ENCODE measurements at places on chromosomes 5 and 9. TPM values are rescaled to one million over a fixed set of nuclear protein-coding genes. Genes with fewer than 3 reads are reported as not detected.
A peak's percentile ranks its signal among the peaks of the same experiment; 100 is the strongest.

GRCh38 chr5:39428640-39429039, 3.9 kb upstream of the DAB2 start:
- peak; percentile 79 for DNase-seq

DNA sequence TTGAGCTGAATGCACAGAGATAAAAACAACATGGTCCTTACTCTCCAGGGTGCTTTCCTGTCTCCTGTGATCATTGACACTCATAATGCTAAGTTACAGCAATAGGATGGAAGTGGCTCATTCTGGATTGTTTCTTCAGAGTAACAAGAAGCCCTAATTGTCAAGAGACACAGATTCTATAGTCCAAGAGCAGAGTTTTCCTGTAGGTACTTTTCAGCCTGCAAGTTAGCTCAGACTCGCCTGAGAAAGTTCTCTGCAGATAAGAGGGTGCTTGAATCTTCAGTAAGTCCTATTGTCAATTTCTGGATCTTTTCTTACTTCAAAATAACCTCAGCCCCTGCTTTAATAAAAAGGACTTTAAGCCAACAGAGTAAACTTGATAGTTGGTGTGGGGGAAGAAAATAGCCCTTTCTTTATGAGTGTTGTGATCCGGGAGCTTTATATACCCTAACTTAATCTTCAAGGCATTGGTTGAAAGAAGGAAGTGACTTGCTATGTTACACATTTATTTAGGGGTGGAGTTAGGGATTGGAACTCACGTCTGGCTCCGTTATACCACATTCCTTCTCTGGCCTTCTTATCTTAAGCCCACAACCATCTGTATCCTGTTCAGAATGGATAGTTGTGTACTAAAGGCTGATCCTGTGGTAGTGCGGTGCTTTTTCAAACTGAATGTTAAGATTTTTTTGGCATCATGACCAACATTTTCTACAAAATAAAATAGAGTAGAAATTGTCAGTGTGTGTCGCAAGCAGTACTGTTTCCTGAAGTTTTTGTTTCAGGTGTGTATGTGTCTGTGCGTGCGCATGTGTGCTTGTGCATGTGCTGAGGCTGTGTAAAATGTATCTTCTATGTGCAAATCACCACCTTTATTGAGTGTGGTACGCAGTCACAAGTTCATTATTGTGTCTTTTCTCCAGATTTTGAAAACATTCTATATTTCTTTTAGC, 173.9 kb downstream of the WDR70 start:
- peak; percentile 98 for DNase-seq

DNA sequence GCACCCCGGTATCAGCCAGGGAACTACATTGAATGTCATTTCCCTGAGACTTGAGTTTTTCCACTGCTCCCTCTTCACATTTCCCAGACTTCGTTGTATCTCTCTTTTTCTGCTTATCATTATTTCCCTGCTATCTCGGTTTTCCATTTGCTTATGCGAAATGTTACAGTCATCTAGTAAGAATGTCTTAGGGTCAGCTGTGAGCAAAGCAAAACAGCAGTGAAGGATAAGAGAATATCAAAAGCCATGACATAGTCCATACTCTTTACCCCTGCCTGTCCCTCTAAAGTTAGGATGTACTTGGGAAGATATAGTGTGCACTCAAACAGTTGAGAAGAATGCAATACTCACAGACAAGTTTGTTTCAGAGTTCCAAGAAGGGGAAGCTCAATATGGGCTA, 88.7 kb downstream of the ITGA1 start:
- no peak for DNase-seq

DNA sequence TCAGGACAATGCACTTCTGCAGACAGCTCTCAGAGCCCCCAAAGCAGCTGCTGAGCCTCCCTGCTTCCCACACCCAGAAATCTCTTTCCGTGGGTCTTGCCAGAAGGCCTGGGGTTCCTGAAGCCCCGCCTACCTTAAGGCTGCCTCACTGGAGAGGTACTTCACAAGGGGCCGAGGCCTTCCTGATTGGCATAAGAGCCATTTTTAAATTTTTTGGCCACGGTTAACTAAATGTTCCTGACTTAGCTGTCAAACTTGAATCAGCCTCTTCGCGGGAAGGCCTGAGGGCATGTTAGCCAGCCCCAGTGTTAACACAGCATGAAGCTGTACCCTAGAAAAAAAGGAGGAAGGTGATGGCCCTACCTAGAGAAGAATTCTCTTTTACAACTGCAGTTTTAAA, 20.7 kb upstream of the EPB41L4B start:
- no peak for DNase-seq

- DNase-seq: no peak
Observed at GRCh38 chr5:2904399-2904798, 152.9 kb upstream of the IRX2 start.

DNA sequence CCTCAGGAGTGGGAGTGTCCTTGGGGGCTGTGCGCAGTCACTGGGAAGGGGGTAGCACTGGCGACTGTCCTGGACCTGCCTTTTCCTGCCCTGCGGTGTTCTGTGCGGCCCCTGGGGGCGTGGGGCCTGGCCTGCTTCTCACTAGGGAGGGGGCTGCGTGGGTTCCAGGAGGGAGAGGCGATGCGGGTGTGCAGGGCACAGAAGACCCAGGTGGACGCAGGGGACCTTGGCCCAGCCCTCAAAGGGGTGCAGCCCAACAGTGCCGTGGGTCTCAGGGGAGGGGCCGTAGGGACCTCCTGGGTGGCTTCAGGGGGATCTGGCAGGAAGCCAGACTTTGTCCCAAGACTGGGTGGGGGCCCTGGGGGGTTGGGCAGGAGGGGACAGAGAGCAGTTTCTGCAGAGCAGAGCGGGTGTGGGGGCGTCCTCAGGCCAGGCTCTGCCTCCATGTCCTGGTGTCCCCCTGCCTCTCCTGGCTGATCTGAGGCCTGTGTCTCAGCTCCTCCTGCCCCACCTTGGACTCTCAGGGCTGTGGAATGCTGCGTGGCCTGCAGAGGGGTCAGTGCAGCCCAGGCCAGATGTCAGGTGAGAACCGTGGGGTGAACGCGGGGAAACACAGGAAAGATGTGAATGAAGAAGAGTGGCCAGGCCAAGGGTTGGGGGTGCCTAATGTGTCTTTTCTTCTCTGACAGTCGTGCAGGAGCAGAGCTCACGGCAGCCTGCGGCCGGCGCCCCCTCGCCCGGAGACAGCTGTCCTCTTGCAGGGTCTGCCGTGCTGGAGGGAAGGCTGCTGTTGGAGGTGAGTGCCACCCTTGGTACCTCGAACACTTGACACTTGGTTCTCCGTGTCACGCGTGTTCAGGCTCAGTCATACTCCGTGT, 54.6 kb downstream of the AHRR start:
- DNase-seq: no peak

Gene SLC35A4
- total RNA-seq: 27.9 TPM

- DNase-seq: no peak
Observed at GRCh38 chr9:136881691-136882108, 4.6 kb upstream of the TRAF2 start.

DNA sequence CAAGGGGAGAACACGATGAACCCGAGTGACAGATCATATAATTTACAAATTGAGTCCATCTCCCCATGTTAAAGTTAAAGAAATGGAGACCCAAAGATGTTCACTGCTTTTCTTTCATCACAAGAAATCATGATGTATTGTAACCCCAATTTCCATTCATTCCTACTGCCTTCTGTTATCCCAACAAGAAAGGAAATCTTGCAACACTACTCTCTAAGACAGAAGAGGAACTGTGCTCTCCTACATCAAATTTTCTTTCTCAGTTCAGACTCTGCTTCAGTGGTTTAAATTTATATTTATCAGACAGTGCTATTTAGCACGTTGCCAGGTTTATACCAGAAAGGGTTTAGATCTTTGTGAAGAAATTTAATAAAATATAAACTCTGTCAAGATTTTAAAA, 83.8 kb upstream of the RASA1 start:
- DNase-seq: no peak

GRCh38 chr5:6066016-6066415, 312.3 kb downstream of the MED10 start:
- DNase-seq: no peak

- DNase-seq: no peak
Observed at GRCh38 chr5:53076014-53076583, 33.5 kb downstream of the MOCS2 start.

Gene ISCA1
- 21.4 TPM for total RNA-seq

Gene CCDC192
- total RNA-seq: not detected

DNA sequence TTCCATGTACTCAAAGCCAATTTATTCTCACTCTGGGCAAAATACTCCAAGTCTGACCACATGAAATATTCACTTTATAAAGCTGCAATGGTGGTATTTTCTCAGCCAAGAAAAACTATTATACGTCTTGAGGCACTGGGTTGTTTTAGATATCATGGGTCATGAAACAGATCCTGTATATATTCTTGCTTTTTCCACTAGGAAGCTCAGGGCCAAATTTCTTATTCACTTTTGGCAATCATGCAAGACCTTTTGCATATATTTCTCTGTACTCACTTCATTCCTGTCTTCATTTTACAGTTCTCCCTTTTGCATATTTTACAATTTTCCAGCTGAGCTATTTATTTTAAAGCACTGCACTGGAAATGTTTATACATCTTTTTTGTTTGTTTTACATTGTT, 49.8 kb downstream of the GABBR2 start:
- DNase-seq: no peak

Gene SPINK13
- not detected for total RNA-seq

DNA sequence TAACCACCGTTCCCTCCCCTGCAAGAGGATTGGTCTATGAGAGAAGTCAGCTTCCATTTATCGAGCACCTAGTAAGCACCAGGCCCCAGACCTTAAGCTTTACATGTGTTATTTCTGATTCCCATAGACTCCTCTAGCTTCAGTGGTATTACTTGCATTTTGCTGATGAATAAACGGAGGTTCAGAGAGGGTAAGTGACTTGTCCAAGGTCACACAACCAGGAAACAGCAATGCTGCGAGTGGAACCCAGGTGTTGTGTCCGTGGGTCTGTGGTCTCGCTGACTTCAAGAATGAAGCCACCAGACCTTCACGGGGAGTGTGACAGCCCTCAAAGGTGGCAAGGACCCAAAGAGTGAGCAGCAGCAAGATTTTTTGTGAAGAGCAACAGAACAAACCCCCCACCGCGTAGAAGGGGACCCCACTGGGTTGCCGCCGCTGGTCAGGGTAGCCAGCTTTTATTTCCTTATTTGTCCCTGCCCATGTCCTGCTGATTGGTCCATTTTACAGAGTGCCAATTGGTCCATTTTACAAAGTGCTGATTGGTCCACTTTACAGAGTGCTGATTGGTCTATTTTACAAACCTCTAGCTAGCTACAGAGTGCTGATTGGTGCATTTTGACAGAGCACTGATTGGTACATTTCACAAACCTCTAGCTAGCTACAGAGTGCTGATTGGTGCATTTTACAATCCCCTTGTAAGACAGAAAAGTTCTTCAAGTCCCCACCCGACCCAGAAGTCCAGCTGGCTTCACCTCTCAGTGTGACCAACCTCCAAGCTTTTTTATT, 29.1 kb upstream of the KCNIP1 start:
- no peak for DNase-seq

DNA sequence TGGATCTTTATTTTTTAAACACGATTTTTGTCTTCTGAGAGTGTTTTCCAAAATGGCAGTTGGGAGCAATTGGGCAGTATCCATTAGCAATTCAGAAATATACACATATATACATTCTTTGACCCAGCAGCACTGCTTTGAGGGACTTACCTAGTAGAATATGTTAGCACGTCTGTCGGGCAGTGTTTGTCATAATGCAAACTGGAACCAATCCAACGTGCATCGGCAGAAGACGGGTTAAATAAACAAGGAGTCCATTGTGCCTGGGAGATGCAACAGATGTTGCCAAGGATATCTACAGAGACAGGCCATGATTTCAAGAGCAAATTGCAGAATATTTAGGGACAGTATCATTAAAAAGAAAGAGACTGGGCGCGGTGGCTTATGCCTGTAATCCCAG, 107.0 kb downstream of the COL5A1 start:
- no peak for DNase-seq

Gene CYLC2
- total RNA-seq: not detected

DNA sequence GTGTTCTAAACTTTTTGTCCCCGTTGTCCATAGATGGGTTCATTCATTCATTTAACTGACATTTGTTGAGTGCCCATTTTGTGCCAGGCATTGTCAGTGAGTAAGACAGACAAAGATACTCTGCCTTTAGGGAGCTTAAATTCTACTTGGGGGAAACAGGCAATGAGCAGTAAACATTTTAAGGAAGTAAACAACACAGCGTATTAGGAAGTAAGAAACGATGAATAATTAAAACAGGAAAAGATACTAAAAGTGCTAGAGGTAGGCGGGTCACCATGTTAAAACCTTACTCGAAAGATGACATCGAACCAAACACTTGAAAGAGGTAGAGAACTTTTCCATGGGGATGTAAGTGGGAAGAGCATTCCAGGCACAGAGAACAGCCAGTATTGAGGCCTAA, 5.5 kb upstream of the MAML1 start:
- DNase-seq: no peak

DNA sequence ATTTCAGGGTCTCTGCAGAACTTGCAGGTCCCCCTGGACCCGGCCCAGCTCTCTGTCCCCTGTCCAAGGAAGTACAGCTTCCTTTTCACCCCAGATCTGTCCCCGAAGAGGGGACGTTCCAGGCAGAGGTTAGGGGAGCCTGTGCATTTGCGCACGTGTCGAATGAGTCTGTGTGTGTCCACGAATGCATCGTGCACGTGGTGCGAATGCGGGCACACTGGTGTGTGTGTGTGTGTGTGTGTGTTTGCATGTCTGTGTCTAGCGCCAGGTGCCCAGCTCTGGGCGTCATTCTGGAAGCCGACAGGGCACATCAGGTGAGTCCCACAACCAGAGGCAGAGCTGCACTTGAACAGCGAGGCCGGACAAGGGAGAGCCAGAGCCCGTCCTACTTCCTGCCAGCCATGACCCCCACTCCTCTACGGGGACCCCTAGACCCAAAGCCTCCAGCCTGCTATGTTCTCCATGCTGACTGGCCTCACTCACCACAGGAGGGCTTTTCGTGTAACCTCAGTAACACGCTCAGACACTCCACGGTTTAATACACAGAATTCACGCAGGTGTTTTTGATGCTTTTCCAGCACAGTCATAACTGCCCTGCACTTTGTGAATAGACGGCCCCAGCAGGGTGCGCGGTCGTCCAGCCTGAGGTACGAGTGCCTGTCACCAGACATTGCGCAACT, 41.3 kb upstream of the CACNA1B start:
- DNase-seq: no peak

Gene NR2F1
- total RNA-seq: 41.5 TPM

DNA sequence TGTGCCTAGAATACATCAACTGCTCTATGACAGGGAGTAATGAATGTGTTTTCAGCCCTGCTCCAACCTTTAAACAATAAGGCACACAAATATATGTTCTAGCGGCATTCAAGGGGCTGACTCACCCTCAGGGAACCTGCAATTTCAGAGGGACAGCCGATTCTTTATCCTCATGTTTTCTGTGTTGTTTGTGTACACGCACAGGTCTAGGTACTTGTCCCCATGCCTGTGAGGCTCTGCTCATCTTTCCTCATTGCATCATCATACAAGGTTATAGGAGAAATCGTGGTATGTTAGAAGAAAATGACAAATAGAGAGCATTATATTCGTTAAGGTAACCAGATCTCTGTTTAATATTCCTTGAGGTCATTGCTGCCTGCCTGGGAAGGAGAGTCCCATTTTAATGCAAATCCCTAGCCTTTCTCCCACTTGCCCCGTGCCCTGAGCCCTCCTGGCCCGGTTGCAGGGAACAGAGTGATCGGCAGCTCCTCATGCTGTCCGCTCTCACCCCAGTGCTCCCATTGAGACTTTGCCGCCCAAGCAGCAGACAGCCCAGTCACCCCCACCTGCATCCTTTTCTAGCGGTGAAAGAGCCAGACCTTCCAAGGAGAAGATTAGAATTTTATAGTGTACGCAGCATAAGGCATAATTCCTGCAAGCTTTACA, 14.6 kb downstream of the MAP1B start:
- DNase-seq: no peak

- DNase-seq: no peak
Observed at GRCh38 chr9:88075966-88076285, 62.3 kb downstream of the SPATA31C2 start.

Gene GABRA1
- not detected for total RNA-seq
